Metanephros (tissue), 2 donors: ENCODE measurements at places on chromosomes 5 and 9. TPM values are rescaled to one million over a fixed set of nuclear protein-coding genes. Genes with fewer than 3 reads are reported as not detected.

PDE8B gene
- 5.1 TPM for total RNA-seq

ZNF169 gene
- 9.1 TPM for total RNA-seq

CAVIN4 gene
- 38.4 TPM for total RNA-seq

GLT6D1 gene
- total RNA-seq = not detected
